ENCODE measurements at places on chromosomes 3 and 15.
A peak's percentile ranks its signal among the peaks of the same experiment; 100 is the strongest.

GRCh38 chr15:57273402-57273801, 102.9 kb upstream of the CGNL1 start:
- DNase-seq, result no peak

GRCh38 chr15:78438619-78439285, 736 bp downstream of the IREB2 start:
- DNase-seq, result peak; percentile 41

GRCh38 chr15:86620641-86621349, 541.1 kb downstream of the AGBL1 start:
- DNase-seq, result no peak

DNA sequence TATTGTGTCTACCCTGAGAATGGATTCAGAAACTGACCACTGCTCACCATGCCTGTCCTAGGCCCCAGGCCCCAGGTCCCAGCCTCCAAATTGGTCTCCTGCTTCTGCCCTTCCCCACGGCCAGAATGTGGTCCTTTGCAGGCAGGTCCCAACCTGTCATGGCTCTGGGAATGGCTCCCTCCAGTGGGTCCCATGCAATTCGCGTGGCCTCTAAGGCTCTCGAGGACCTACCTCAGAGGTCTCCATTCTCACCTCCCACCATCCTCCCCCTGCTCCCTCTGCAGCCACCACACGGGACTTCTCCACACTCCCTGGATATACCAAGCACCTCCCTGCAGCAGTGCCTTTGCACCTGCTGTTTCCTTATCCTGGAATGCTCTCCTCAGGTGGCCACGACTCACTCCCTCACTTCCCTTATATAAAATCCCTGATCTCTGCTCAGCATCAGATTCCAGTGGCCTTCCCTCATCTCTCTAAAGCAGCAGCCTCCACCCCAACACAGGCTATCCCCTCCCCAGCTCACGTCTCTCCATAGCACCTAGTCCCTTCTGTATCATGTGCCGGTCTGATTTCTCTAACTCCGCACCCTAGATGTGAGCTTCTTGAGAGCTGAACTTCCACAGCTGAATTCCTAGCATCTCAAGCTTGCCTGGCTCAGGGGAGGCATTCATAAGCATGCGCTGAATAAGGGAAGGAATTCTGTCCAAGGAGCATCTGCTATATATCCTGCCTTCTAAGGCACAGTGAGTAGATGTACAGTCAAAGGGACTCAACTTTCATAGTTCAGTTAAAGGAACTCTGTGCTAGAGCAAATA, 56.9 kb downstream of the ARRDC4 start:
- DNase-seq, result no peak

DNA sequence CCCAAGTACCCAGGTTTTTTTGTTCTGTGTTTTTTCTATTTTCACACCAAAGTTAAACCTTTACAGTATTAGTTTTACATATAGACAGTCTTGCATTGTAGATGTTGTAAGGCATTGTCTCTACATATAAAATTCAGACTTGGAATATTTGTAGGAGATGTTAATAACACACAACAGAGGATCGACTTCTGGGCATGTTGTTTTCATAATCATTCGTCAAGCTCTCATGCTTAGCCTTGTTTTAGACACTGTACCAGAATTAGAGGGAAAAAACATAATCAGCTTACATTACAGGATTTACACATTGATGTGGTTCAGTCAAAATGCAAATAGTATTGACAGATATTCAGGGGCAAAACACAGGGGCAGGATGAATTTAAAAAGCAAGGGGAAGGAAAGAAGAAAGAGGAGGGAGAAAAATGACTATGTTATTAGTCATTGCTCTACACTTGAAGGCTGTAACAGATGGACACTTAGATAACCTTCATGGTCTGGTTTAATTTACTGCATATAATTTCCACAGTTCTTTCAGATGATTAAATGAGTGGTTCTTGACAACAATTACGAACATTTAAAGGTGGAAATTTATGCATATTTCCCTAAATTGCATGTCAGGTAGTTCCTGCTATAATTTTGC, 7.5 kb downstream of the CMSS1 start:
- DNase-seq, result peak; percentile 61

- DNase-seq, result no peak
Observed at GRCh38 chr3:62602129-62602770, 228.9 kb upstream of the FEZF2 start.

DNA sequence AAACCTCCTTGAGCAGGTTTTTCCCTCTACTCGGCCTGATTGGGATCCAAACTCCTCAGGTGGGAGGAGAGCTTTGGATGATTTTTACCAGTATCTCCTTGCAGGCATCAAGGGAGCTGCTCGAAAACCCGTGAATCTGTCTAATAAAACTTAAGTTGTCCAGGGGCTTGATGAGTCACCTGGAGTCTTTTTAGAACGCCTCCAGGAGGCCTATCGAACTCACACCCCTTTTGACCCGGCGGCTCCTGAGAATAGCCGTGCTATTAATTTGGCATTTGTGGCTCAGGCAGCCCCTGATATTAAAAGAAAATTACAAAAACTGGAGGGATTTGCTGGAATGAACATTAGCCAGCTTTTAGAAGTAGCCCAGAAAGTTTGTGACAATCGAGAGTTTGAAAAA, 41.6 kb downstream of the ZBTB11 start:
- no peak for DNase-seq

DNA sequence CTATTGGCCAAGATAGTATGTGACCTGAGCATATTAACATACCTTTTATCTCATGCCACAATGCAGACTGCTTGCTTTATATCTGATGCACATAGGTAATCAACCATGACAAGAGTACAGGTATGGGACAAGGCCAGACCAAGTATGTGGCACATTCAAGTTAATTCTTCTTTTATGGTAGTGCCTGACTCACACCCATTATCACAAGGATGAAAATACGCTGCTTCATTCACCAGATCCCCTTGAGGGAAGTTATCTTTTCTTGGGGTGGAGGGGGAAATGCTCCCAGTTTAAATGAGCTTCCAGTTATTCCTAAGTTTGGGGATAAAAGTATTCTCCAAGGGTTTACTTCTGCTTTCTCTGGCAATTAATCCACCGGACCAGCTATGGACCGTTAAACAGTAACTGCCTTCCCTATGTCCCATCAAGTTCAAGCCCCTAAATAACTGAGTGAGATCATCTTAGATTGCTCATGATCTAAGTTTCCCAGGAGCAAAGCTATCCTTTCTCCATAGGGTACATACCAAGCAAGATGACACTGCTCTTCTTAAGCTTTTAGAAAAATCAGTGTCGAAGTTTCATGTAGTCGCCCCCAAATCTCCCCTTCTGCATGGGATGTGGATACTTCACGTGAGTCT, 1.9 kb downstream of the COL8A1 start:
- DNase-seq, result peak; percentile 80

DNA sequence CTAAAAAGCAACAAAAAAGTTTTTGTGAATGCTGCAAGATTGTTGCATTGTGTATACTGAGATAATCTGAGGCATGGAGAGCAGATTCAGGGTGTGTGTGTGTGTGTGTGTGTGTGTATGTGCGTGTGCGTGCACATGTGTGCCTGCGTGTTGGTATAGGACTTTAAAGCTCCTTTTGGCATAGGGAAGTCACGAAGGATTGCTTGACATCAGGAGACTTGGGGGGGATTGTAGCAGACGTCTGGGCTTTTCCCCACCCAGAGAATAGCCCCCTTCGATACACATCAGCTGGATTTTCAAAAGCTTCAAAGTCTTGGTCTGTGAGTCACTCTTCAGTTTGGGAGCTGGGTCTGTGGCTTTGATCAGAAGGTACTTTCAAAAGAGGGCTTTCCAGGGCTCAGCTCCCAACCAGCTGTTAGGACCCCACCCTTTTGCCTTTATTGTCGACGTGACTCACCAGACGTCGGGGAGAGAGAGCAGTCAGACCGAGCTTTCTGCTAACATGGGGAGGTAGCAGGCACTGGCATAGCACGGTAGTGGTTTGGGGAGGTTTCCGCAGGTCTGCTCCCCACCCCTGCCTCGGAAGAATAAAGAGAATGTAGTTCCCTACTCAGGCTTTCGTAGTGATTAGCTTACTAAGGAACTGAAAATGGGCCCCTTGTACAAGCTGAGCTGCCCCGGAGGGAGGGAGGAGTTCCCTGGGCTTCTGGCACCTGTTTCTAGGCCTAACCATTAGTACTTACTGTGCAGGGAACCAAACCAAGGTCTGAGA, 4.7 kb downstream of the BHLHE40 start:
- peak; percentile 90 for DNase-seq

DNA sequence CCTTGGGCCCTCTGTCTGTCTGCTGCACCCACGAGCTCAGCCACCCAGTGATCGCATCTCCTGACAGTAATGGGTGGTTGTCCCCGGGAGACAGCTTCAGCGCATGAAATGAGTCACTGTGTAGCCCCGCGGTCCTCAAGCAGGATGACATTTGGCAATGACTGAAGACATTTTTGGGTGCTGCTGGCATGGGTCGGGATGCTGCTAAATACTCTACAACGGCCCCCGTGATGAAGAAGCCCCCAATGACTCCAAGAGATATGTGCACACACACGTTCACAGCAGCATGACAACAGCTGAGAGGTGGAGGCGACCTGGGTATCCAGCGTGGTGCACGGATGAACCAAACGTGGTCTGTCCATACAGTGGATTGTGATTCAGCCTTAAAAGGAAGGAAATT, 17.4 kb upstream of the ZXDC start:
- no peak for DNase-seq

DNA sequence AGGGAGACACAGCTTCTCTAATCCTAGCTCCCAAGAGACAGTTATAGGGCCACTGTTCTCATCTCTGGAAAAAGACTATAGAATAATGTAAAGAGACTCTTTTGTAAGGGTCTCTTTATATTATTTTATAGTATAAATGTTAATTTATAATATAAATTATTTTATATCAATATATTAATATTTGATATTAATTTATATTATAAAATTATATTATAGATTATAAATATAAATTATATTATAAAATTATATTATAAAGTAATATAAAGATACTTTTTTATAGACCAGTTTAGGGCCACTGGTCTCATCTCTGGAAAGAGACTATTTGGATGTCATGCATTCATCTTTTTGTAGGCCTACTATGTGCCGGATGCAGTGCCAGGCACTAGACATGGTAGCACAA, 53.9 kb downstream of the SV2B start:
- no peak for DNase-seq

GRCh38 chr3:109072194-109072593, 45.7 kb downstream of the MORC1 start:
- no peak for DNase-seq

- no peak for DNase-seq
Observed at GRCh38 chr3:168030577-168030976, 65.1 kb downstream of the GOLIM4 start.

- DNase-seq, result no peak
Observed at GRCh38 chr15:71449363-71449762, 334.1 kb downstream of the THSD4 start.

GRCh38 chr15:91279486-91279885, 179.4 kb downstream of the SV2B start:
- DNase-seq, result no peak
